Stimulated activated CD4-positive, alpha-beta T cell treated with anti-CD3 and anti-CD28 coated beads, Interleukin-4, amount 100 ng/mL, for 1 hour (primary cell): ENCODE measurements at places on chromosomes 5 and 9.

- no peak for DNase-seq
These were observed 69.3 kb downstream of the TLE4 start for GRCh38 chr9:79641070-79641469.

DNA sequence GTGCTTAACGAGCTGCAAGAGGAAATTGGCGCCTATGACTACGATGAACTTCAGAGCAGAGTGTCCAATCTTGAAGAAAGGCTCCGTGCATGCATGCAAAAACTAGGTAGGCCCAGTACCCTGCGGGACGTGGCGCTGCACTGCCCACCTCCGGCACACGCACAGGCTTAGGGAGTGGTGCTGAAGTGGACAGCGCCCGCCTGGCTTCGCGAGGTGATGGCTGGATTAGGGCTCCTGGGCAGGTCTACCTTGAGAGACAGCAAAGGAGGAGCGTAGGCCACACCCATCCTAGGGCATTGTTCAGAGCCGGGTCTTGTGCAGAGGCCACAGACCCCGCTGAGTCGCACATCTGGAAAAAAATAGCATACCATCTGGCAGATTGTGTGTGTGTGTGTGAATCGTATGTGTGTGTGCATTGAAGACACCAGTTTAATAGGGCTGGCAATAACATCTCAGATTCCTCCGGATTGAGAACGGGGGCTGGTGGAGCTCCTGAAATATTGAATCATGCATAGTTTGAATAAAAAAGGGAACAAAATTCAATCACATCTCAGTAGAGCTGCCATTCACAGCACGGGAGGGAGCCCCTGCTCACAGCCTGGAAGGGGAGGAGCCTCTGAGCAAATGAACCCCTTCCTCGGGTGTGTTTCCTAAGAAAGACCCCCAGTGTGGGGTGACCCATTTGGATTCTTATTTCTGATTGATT is 11.1 kb downstream of the OLFM1 start:
- no peak for DNase-seq

DNA sequence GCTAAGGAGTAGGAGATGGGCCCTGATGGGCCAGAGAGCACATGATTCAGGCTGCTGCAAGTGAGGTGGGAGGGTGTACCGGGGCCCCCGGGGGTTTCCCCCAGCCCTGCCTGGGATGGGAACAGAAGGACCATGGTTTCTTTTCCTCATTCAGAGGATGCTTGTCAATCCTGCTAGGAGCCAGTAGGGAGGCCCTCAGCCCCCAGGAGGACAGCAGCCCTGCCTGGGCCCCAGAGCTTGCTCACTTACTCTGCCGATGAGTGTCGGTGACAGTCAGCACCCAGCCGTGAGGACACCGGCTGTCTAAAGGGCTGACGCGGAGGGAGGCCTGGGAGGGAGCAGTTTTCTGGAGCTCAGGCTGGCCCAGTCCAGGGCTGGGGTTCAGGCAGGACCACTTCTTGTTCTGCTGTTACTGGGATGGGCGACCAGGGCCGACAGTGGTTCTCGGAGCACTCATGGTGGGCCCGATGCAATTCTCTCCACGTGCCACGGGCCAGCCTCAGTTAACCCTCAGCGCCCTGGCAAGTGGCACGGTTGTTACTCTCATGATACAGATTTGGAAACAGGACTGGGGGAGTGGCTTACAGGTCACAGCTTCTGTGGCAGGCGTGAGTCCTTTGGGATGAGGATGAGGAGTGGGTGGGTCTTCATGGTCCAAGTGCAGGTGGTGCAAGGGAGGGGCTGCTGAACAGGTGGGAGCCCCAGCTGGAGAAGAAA is 1.8 kb downstream of the ARRDC1 start:
- no peak for DNase-seq

DNA sequence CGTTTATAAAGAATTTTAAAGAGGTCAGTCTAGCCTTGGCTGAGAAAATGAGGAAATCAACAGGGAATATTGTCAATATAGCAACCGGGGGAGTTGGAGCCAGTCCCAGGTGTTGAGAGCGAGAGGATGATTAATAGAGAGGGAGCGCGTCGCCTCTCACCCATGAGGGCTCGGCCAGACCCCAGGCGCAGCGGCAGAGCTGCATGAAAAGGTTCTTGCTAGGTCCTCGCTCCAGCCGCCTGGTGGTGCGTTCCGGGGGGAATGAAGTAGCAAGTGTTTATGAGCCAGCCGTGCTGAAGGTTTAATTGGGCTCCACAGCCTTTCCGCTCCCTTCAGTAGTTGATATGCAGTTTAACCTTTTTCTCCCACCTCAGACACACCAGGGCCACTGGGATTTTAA is 167.3 kb upstream of the IRX1 start:
- DNase-seq: no peak
